ENCODE measurements at places on chromosomes 1 and 21.
A peak's percentile ranks its signal among the peaks of the same experiment; 100 is the strongest.

DNA sequence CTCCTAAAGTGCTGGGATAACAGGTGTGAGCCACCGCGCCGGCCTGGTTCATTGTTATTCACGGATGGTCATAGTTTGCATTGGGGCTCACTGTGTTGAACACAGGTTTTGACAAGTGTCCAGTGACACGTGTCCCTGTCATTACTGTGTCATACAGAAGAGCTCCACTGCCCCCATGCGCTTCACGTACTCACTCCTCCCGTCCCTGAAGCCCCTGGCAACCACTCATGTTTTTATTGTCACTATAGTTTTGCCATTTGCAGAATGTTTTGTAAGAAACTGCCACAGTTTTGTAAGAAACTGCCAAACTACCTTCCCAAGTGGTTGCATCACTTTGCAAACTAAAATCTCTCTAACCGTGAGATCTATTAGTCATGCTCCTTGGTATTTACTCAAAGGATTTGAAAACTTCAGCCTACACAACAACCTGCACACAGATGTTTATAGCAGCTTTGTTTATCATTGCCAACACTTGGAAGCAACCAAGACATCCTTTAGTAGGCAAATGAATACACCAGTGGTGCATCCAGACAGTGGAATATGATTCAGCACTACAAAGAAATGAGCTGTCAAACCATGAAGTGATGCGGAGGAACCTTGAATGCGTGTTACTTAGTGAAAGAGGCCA, 163.2 kb upstream of the COL6A1 start:
- no peak for DNase-seq

DNA sequence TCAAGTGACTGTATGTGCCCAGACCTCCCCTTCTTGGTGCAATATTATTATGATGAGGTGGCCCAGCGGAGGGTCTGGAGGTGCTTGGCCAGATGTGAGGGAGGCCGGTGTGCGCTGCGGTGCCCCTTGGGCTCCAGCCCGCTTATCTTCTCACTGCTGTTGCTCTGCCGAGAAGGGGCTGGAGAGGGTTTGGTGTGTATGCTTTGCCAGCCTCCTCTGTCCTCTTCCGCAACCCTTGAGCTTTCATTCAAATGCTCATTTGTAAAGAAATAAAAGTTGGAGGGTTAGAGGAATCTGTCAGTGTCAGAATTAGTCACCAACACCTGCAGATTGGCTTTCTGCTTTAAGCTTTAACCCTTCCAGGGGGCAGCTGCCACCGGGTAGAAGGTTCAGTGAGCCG, 19.7 kb downstream of the RNF220 start:
- no peak for DNase-seq

- DNase-seq: no peak
Measured at GRCh38 chr1:154745286-154745731, 124.8 kb downstream of the KCNN3 start.

- peak; percentile 70 for DNase-seq
Measured at GRCh38 chr1:17335821-17336710, 28.1 kb downstream of the PADI4 start.

DNA sequence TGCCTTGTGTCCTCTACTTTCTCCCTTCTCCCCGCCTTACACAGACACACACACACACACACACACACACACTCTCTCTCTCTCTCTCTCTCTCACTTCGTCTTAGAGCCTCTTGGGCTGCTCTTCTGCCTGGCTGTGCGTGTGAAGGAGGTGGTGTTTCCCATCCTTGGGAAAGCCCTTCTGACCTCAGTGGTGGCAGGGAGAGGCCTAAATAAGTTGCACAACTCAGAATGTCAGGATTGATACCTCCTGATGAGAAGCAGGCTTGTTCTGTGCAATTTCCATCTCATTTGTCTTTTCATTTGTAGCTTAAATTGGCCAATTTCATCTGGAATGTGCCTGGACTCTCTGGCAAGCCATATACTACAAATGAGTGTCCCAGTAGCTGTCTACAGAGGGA, 25.0 kb downstream of the LRRN2 start:
- no peak for DNase-seq

GRCh38 chr1:151534662-151535278, 5.3 kb upstream of the TUFT1 start:
- peak; percentile 77 for DNase-seq

DNA sequence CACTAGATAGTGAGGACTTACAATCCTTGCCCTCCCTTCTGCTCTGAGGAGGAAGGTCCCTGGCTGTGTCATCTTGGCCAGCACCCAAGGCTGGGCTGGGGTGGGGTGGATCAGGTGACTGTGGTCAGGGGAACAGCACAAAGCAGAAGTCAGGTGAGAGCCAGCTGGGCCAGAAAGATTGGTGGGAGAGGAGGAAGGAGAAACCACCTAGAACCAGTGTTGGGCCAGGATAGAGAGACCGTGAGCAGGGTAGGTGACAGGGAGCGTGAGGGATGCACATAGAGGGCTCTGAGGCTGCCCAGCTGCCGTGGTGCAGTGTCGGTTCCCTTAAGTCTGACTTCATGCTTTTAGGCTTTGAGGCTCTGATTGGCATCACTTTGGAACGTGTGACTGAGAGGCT, 22.7 kb downstream of the NCF2 start:
- DNase-seq: no peak

- DNase-seq: no peak
Measured at GRCh38 chr1:172473302-172473701, 29.4 kb upstream of the PIGC start.

GRCh38 chr1:18962121-18962721, 5.7 kb upstream of the IFFO2 start:
- no peak for DNase-seq

GRCh38 chr1:94544706-94545490, 3.3 kb upstream of the F3 start:
- no peak for DNase-seq

GRCh38 chr1:201470581-201470980, 1.6 kb upstream of the PHLDA3 start:
- DNase-seq: no peak

DNA sequence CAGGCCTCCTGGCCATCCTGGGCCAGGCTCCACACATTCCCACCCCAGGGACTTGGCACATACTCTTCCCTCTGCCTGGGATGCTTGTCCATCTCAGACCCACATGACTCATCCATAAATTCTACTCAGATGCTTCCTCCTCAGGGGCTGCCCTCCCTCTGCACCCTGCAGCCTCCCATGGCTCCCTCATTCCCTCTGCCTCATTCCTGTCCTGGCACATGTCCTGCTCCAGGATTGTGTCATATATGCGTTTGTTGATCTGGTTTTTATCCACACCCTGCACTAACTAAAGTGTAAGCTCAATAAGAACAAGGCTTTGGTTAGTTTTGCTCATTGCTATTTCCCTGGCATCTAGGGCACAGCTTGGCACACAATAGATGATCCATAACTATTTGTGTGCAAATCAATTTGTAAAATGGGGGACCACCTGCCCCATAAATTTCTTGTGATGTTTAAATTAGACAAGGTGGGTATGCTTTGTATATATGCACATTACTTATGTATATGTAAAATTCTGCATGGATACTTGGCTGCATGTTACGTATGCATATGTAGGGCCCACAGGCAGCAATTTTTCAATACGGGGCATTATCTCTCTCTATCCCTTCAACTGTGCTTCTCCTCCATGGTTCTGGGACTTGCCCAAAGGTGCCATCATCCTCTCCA, 191.4 kb downstream of the PTPRU start:
- no peak for DNase-seq

- peak; percentile 45 for DNase-seq
Measured at GRCh38 chr1:45512641-45513054, 9.0 kb downstream of the PRDX1 start.

DNA sequence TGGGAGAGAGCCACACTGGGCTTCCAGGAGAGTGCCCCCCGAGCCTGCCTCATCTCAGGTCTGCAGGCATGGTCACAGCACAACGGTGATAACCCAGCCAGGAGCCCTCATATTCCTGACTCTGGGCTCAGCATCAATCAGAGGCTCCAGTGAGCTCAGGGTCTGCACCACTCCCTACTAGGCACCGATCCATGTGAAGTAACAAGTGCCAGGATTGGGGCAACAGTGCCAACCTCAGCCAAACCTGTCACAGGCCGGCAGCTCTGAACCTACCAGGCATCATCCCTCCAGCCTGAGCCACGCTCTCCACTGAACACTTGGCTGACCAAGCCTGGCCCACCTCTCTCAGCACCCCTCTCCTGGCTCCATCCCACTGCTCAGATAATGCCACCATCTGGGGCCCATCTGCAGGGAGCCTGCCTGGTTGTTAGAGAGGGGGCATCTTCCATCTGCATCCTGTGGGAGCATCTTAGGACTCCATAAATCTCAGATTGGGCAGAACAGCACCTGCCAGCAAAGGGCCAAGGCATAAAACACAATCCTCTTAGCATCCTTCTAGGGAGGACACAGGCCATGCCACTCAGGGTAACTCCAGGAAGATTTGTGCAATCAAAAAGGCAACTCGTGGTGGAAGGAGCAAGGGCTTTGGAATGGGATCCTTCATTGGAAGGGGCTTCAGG, 213.7 kb upstream of the CSF3R start:
- DNase-seq: no peak

GRCh38 chr1:152050886-152051675, 14.3 kb upstream of the S100A11 start:
- no peak for DNase-seq

- no peak for DNase-seq
Measured at GRCh38 chr1:6105763-6106162, 60.1 kb downstream of the KCNAB2 start.

DNA sequence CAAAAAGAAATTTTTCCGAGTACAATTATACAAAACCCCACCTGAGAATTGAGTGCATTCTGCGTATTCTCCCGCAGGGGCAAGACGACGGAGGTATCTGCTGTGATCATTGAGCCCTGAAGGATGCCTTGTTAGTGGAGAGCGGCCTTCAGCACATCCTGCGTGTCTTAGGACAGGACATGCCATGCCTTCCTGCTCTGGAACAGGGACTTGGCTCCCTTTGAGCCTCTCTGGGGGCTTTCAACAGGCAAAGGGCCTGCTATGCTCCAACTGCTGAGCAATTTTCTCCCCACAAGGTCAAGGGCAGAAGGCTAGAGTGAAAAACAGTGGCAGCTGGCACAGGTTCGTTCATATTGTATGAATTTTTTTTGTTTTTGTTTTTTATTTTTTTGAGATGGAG, 52.4 kb downstream of the TOR1AIP2 start:
- no peak for DNase-seq

GRCh38 chr1:91633438-91633837, 132.8 kb downstream of the CDC7 start:
- DNase-seq: no peak

DNA sequence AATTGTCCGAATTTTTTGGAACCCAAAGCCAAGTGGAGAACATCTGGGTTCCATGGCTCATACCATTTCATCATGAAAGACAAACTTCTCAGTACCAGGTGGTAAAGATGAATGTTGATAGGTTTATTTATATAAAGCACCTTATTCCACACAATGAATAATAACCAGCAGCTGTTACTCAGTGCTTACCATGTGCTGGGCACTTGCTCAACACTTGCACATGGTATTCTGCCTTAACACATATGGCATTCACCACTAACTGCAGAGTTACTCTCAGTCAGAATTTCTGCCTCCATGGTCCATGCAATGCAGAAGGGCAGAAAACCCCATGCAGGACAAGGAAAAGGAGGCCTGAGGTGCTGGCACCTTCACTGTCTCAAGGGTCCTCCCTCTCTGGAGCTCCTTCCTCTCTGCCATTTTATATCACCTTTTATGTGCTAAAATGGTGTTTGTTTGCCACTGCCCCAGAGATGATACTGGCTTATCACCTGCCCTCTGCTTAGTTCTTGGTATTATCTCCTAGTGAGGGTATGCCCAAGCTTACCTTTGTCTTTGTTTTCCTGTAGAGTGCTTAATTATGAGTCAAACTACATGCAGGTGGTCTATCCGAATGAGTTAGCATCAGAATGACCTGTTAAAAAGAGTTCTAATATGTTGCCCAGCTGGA, 76.7 kb upstream of the ZNF326 start:
- no peak for DNase-seq

DNA sequence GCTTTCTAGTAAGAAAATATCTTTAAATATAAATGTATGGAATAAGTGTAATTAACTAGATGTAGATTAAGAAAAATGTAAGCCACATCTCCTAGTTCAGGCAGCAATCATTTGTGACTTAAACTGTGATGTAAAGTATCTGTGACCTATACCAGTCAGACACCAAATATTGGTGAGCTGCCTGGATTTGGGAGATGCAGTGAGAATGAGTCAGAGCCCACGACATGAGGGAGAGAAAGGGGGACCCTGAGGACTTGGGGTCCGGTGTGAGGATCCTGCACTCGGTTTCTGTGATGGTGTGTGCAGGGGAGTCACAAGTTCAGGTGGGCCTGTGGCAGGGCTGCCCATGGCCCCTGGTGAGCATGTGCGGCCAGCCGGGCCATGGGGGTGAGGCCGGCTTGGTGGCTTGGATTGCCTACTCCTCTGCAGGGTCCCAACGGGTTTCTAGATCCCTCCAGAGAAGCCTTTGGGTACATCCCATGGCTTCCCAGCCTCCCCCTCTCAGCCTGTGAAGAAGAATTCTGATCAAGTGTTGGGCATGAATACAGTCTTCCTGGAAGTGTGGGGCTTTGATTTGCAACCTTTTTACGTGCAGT, 19.0 kb upstream of the ABCG1 start:
- DNase-seq: no peak

GRCh38 chr1:5828308-5828935, 163.8 kb downstream of the NPHP4 start:
- no peak for DNase-seq

DNA sequence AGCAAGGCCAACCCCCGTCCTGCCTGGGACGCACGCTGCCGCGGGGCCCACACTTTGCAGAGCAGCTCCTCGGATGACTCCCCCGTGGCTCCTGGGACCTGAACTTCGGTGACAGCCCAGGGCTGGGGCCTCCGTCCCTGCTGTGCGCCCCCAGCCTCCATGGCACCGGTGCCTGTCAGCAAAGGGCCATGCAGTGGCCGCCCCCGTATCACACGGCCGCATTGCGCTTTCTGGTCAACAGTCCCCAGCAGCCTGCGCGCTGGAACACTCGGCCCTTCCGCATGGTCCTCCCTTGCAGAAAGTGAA, 18.0 kb downstream of the NADK start:
- DNase-seq: no peak

- DNase-seq: no peak
Measured at GRCh38 chr1:19046972-19047731, 90.7 kb upstream of the IFFO2 start.

DNA sequence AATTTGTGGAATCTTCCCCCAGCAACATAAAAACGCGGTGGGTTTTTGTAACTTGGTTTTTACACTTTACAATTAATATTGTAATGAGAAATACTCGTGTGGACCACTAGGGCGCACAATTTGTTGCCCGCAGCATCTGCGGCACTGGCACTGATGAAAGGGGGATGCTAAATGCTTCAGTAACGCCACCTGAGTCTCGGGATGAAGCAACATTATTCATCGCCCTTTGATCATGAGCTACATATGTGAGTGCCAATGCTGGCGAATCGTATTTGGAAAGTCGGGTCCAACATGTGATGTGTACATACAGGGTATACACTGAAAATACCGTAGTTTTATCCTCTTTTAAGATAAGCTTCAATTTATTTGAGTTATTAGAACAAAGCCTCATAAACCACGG, 34.2 kb upstream of the COX20 start:
- DNase-seq: peak; percentile 35

GRCh38 chr1:48591181-48591580, 119.2 kb upstream of the SPATA6 start:
- DNase-seq: no peak

Measured in activated T-cell treated with anti-CD3 and anti-CD28 coated beads for 1 hour (primary cell).